ENCODE measurements at places on chromosomes 4 and X.
A peak's percentile ranks its signal among the peaks of the same experiment; 100 is the strongest.

DNA sequence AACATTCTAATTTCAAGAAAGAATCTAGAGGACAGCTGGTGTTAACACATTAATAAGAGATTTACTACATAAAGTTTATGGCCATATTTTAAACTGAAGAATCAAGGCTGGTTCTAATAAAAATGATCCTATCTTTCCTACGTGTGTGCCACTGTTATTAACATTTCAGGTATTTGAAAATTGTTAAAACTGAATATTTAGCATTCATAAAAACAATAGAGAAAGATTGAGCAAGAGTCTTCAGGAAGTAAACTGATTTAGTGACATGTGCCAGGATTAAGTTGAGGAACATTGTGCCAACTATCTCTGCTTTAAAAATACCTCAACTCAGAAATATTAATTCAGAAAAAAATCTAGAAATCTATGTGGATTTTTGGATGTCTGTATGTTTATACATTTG lies 810.1 kb downstream of the FAT4 start:
- DNase-seq, result no peak

DNA sequence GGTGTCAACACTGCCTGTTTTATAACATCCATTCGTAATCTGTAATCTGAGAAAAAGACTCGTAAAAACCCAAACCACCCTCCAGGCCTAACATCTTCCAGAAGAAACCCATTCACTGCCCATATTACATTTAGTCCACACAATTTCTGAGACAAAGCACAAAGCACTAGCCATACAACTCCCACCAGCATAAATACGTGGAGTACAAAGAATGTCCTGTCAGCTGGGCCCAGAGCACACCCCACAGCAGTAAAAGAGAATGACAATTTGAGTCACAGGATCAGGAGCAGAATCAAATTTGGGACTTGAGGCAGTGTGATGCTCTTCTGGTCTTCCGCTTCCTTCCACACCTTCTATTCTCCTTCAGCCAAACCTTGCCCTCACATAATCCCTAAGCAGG lies 6.8 kb downstream of the MECP2 start:
- no peak for DNase-seq

GRCh38 chr4:95428291-95429070 lies 120.3 kb downstream of the UNC5C start:
- DNase-seq, result no peak

GRCh38 chr4:7256984-7257810 lies 64.9 kb downstream of the SORCS2 start:
- DNase-seq, result no peak

DNA sequence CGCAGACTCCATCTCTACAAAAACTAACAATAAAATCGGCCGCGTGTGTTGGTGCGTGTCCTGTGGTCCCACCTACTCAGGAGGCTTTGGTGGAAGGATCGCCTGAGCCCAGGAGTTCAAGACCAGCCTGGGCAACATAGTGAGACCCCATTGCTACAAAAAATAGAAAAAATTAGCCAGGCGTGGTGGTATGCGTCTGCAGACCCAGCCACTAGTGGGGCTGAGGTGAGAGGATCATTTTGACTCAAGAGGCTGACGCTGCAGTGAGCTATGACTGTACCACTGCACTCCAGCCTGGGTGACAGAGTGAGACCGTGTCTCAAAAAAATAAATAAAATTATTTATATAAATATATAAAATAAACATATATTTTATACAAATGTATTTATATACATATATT lies 22.3 kb downstream of the ASMTL start:
- DNase-seq, result no peak

DNA sequence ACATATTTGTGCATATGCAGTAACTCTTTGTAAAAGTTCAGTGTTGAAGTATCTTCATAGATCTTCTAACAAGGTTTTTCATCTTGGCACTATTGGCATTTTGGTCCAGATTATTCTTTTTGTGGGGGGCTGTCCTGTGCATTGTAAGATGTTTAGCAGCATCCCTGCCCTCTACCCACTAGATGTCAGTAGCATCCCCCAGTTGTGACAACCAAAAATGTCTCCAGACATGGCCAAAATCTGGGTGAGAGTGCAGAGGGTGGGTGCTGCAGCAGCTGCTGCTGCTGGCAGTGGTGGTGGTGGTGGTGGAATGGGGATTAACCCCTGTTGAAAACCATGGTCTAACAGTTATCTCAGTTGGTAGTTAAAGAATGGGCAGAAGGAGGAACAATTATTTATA lies 370.0 kb downstream of the GPAT3 start:
- no peak for DNase-seq

DNA sequence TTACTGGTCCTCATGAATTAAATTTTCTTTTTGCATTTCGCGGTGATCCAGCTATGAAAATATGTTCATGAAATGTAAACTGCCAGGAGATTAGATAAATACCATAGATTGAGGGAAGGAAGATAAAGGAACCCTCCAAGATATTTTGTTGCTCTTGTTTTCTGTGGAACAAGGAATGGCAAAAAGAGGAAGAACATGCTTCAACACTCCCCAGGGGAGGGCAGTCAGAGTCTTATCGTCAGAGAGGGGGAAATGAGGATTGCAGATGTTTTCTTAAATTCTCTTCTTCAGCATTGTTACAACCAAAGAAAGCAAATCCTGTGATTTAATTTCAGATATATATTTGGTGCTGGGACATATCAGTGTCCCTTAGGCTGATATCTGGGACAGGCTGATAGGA lies 9.5 kb upstream of the SFRP2 start:
- DNase-seq, result no peak

DNA sequence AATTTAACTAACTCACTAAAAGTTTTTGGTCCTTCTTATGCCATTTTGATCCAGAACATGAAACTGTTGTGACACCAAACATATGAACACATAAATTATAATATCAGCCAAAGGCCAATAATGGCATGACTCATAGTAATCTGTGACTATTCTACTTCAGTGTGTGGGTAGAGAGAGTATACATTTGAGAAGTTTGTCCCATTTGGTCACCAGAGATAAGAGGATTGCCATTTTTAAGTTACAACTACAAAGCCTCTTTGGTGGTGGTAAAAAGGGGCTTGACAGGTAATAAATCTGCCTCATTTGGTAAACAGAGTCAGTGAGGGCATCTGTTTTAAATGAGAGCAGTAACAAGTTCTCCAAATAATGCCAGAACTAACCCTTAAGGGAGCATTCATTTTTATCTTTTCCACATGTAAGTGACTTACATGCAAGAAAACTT lies 117.9 kb downstream of the TBC1D19 start:
- no peak for DNase-seq

DNA sequence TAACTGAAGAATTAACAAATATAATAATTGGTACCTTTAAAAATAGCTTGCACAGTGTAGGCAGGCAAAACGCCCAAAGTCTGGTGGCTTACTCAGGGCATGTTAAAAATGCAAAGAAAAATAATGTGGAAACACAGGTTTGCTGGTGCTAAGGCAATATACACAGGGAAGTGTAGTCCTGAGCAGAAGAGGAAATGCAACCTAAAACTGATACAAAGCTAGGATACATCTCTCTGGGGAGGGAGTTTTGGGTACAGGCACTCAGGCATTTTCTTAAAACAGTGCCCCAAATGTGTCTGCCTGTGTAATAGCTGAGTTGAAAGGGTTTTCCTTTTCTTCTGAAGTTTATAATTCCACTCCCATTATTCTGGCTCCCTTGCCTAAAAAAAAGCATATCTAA lies 47.4 kb downstream of the TMPRSS11E start:
- DNase-seq, result no peak

- no peak for DNase-seq
These were observed 504.5 kb upstream of the GALNTL6 start for GRCh38 chr4:171308661-171309060.

DNA sequence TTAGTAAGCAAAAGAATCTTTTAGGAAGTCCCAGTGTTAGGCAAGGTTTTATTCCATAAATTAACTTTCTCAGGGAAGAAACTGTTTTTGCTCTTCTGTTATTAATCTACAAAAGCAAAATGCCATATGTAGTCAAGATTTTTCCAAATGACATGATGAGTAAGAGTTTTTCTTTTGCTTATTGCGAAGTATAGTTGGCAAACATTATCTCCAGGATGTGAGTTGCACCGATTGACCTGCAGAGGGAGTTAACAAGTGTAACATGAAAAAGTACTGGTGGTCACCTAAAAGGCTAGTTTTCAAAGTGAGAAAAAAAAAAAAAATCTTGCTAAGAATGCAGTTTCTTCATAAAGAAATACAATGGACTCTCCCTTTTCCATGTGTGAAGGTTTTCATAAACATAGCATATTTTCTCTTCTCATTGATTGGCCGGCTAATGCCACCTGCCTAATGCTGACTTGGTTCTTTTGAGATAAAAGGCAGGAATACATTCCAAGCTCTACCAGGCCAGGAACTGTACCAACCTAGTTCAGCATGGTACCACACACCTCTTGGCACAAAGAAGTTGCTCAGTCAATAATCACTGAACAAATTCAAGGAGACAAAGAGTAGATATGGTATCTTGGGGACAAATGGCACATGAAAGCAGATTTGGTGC lies 100.2 kb downstream of the LNX1 start:
- DNase-seq, result no peak

- DNase-seq, result no peak
These were observed 33.0 kb downstream of the ARHGAP6 start for GRCh38 chrX:11632732-11633131.

- peak; percentile 62 for DNase-seq
These were observed 18.2 kb downstream of the ELF4 start for GRCh38 chrX:130091980-130092522.

DNA sequence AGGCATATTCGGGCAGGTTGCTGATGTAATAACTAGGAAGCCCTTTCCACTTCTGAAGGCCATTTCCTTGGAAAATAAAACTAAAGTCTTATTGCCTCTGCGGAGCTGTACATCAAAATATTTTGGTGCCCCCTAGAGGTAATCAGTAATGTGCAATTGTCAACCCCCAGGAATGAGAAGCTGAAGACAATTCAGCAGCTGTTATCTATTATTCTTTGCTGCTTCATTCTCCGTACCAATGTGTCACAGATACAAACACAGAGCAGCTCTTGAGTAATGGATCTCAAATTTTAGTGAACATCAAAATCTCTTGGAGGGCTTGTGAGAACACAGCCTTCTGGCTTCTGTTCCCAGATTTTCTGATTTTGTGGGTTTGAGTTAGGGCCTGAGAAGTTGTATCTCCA lies 3.5 kb upstream of the SLIT2 start:
- no peak for DNase-seq

GRCh38 chrX:41863343-41864203 lies 59.8 kb downstream of the CASK start:
- DNase-seq, result no peak

DNA sequence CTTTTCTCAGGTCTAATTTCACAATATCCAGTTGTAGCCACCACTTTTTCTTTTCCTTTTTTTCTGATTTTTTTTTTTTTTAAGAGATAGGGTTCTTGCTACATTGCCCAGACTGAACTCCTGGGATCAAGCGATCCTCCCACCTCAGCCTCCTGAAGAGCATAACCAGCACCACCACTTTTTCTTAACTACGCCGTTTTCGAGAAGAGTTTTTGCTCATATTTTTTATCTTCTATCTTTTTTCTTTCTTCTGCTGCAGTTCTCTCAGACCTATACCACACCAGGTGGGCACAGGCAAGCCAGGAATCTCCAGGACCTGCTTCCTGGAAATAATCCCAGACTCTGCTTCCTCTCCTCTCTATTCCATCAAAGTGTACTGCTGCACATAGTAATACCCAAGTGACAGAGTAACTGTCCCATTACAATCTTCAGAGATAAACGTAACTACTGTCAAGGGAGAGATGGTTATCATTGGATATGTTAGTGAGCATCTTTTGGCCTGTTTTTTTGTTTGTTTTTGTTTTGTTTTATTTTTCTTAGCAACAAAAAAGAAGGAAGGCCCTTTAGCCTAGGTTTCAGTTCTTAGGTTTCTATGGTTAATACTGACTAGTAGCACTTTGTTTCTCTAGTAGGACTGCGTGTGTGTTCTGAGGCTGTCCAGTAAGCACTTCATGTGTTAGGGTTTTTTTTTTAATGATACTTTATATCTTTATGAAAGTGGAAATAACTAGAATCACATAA lies 59.2 kb upstream of the TXK start:
- DNase-seq, result no peak

GRCh38 chr4:159029481-159029880 lies 73.4 kb upstream of the RAPGEF2 start:
- DNase-seq, result no peak

DNA sequence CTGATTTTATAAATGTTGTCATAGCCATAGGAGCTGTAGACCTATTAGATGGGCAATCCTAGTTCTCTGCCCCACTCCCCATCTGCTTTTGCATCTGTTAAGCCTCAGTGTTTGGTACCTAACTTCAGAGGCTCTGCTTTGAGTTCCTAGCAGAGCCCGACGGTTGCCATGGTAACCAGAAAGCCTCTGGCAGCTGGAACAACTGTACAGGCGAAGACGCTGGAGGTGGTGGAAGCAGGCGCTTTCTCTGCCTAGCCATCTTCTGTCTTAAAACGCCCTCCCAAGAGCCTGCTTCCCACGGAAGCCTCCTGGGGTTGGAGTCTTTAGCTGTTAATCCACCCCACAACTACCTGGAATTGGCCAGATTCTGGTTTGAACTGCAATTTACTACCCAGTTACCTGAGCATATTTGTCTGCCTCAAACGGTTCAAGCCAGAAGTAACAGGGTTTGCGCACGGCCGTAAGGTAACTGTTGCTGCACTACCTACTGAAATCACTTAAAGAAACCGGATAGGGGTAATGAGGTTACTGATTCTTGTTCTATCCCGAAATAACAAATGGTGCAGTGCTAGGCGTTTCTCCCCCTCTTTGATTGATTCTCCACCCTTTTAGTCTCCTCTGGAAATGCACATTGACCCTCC lies 1.0 kb upstream of the GABRG1 start:
- DNase-seq, result no peak

DNA sequence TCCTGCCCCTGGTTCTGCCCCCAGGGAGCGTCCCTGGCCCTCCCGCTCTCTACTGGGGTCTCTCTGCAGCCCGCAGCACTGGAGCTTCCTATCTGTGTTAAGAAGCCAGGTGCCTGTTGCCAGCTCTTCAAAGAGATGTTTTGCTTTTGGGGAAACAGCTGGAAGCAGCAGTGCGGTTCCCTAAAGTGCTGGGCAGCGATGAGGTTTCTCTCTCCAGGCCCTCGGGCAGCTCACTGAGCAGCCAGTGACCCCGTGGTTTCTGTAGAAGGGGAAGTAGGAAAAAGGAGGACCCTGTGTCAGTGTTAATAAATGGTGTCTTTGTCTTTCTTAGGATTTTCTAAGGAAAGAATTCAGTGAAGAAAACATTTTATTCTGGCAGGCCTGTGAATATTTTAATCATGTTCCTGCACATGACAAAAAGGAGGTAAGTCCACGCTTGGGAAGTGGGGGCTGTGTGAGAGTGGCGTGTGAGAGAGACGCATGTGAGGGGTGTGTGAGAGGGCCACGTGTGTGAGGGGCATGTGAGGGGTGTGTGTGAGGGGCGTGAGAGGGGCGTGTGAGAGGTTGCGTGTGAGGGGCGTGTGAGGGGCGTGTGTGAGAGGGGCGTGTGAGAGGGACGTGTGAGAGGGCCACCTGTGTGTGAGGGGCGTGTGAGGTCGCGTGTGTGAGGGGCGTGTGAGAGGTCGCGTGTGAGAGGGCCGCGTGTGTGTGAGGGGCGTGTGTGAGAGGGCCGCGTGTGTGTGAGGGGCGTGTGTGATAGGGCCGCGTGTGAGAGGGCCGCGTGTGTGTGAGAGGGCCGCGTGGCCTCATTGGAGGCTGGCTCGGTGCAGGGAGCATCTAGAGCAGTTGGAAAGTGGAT lies 27.1 kb upstream of the HGFAC start:
- DNase-seq, result no peak
